ENCODE measurements at places on chromosomes 13 and 19.

- no peak for DNase-seq
These were observed 8.1 kb downstream of the MRPL4 start for GRCh38 chr19:10260141-10260584.

GRCh38 chr13:78816154-78816553, 157.2 kb upstream of the OBI1 start:
- no peak for DNase-seq

DNA sequence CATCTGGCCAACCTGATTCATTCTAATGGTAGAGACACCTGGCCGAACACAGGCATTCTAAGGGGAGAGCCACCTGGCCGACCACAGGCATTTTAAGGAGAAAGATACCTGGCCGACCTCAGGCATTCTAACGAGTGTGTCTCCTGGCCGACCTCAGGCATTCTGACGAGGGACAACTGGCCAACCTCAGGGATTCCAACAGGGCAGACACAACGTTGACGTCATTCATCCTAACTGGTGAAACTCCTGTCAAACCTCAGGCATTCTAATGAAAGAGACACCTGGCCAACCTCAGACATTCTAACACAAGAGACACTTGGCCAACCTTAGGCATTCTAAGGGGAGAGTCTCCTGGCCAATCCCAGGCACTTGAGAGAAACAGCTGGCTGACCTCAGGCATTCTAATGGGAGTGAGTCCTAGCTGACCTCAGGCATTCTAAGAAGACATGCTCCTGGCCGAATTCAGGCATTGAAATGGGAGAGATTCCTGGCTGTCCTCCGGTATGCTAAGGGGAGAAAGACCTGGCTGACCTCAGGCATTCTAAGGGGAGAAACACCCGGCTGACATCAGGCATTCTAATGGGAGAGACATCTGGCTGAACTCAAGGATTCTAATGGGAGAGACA, 1352.5 kb downstream of the UQCRFS1 start:
- no peak for DNase-seq

GRCh38 chr13:74651121-74651520, 516.9 kb upstream of the KLF12 start:
- DNase-seq = no peak

DNA sequence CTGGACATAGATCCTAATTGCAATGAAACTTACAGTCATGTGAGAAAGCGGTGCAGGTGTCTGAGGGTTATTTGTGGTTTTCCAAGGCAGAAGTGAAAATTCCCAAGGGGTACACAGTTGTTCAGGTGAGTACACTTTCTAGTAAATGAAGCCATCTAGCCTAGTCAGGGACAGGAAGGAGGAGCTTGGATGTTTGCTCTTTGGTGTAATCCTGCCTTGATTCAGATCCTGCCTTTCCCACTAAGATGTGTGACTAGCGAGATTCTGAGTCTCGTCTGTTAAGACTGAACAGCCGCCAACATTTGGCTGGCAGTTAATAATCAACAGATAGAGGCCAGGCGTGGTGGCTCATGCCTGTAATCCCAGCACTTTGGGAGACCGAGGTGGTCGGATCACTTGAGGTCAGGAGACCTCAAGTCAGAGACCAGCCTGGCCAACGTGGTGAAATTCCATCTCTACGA, 2.5 kb downstream of the RPS9 start:
- no peak for DNase-seq

GRCh38 chr13:99656844-99657381, 155.6 kb downstream of the TM9SF2 start:
- DNase-seq = no peak

DNA sequence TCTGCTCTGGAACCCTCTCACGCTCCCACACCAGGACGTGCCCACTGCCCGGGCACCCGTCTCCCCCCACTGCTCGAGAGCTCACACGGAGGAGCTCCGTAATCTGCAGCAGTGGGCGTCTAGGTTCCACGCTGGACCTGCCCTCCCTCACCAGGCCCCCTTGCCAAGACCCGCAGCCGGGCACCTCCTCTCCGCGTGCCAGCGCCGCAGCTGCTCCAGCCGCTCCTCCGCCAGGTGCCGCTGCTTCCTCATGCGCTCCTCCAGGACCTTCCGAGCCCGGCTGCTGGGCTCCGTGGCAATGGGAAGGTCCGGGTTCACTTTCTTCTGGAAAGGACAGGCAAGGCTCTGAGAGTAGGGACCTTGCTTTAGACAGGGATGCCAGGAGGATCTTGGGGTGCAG, 35.0 kb upstream of the MATK start:
- no peak for DNase-seq

- no peak for DNase-seq
These were observed 2.1 kb downstream of the TMEM255B start for GRCh38 chr13:113761136-113761535.

DNA sequence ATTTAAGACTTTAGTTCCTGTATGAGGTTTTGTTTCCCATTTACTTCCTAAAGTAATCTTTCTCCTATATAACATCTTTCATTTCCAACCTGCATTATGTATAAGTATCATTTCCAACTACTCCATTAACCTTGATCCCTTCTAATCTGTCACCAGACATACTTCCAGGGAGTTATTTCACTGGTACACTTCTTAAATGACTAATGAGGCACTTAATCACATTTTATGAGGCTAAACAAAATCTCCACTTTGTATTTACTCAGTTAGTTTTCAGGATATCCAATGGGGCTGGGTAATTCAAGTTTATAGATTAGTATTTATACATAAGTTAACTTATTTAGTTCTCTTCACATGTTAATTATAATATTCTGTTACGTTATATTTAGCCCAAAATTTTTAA, 634.7 kb downstream of the PCDH17 start:
- DNase-seq = no peak

DNA sequence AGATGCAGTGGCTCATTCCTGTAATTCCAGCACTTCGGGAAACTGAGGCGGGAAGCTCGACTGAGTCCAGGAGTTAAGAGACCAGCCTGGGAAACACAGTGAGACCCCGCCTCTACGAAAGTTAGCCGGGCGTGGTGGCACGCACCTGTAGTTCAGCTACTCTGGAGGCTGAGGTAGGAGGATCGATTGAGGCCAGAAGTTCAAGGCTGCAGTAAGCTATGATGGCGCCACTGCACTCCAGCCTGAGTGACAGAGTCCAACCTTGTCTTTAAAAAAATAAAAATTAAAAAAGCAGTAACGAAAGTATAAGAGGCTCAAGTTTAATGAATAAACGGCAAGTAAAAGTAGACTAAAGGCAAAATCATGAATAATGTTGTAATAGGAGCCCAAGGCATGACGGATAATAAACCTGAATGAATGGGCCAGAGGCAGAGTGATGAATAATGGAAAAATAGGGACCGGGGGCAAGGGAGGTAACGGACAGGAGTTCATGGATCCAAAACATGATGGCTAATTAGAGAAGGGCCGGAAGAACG, 1.2 kb upstream of the TOMM40 start:
- DNase-seq = no peak

DNA sequence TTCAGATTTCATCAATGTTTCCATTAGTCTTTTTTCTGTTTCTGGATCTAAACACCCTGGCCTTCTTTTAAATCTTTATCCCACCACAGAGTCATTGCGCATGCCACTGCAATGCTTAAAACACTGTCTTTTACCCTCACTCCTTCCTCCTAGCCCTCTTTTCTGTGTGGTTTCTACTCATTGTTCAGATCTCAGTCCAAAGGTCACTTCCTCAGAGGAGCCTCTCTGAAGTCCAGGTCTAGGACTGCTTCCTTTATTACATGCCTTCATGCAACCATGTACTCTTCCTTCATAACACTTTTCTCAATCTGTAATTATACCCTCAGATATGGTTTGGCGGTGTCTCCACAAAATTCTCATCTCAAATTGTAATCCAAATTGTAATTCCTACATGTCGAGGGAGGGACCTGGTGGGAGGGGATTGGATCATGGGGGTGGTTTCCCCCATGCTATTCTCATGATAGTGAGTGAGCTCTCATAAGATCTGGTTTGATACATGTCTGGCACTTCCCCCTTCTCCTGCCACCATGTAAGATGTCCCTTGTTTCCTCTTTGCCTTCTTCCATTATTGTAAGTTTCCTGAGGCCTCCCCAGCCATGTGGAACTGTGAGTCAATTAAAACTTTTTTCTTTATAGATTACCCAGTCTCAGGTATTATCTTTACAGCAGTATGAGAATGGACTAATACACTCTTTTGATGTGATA, 808.9 kb downstream of the DIAPH3 start:
- DNase-seq = no peak

- no peak for DNase-seq
These were observed 44.9 kb upstream of the C13orf42 start for GRCh38 chr13:51155776-51156515.

DNA sequence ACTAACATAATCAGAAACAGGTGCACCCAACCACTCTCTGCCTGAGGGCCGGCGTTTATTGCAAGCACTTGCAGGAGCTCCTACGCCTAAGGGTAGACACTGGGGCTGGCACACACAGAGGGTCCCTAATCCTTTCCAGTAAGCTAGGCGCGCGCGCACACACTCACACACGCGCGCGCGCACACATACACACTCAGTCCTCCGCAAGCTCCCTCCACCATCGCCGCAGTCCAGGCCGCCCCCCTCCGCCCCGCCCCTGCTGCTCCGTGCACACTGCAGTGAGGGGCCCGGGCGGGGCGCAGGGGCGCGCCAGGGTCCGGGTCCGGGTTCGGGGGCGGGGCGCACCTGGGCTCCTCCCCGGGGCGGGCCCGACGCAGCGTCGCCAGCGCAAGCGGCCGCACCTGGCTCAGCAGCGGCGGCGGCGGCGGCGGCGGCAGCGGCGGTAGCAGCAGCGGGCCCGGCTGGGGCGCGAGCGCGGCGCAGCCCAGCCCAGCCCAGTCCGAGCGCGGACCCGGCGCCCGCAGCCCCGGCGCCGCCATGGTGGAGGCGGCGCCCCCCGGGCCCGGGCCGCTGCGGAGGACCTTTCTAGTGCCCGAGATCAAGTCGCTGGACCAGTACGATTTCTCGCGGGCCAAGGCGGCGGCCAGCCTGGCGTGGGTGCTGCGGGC, at the start of gene CAMSAP3:
TSS of gene CAMSAP3 (plus strand) at position 398 of the 668 bp plus-strand sequence. CDS start at position 538, 140 bp downstream.
- DNase-seq = no peak

- DNase-seq = no peak
These were observed 10.4 kb upstream of the RASA3 start for GRCh38 chr13:114142640-114143490.

- DNase-seq = no peak
These were observed 15.5 kb downstream of the KLF2 start for GRCh38 chr19:16340092-16340491.

DNA sequence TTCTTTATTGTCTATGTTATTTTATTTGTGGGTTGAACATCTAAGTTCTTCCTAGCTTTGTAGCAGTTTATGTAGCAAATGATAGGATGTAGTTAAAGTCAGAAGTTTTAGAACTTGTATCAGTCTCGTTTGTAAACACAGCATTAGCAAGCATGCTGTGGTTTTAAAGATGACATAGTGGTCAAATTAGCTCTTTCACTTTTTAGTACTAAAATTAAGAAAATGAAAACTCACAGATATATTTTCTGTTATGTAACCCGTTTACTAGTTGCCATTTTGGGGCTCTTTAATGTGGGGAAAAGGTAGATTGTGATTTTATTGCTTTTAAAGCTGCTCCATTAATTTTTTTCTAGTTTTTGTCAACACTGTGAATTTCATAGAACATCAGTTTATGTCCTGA, 216.5 kb downstream of the PCCA start:
- no peak for DNase-seq

DNA sequence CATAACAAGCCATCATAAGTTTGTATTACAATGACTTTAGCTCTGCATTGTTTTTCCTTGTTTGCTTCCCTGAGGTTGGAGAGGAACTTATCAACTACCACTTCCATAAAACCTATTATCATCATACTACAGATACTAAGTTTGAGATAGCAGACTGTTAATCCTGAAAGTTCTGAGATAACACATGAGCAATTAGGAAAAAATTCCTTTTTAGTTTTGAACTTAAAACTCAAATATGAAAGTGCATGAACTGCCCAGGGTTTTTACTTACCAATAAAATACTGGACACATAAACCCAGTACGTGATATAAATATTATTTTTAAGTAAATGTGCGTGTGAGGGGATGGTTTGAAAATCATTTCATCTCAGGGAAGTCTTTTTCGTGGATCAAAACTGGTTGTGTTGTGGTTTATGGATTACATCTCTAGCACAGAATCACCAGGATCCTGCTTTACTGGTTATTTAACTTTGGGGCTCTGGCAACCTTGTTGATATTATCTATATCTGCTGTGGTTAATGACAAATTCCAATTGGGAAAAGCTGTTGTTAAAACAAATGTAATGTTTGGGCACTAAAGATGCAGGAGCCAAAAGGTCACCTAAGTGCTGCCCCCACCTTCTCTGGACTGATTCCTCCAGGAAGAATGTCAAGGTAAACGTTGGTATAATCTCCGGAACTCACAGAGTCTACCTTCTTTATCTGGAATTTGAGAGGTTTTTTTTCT, 12.4 kb downstream of the CDX2 start:
- no peak for DNase-seq

- DNase-seq = no peak
These were observed 20.1 kb upstream of the MRI1 start for GRCh38 chr19:13744174-13744573.

- DNase-seq = no peak
These were observed 27.4 kb upstream of the CEBPA start for GRCh38 chr19:33329736-33330135.

DNA sequence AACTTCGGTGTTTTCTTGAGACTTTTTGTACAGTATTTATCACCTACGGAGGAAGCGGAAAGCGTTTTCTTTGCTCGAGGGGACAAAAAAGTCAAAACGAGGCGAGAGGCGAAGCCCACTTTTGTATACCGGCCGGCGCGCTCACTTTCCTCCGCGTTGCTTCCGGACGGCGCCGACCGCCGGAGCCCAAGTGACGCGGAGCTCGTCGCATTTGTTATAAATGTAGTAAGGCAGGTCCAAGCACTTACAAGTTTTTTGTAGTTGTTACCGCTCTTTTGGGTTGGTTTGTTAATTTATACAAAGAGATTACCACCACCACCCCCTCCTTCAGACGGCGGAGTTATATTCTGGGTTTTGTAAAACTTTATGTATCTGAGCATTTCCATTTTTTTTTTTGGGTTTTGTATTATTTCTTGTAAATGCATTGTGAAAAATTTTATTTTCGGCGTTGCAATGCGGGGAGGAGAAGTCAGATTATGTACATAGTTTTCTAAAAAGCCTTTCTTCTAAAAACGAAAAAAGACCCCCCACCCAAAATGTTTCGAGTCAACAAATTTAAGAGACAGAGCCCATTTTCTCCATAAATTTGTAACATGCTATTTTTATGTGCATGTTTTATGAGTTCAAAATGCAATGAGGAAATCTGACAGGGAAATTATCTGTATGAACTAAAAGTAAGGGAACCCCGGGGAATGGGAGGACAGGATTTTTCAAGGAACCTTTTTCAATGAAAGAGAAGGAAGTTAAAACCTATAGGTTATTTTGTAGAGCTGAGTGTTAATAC, 2.3 kb downstream of the SOX1 start:
- no peak for DNase-seq

- no peak for DNase-seq
These were observed 1.2 kb downstream of the CPAMD8 start for GRCh38 chr19:17025361-17025760.

DNA sequence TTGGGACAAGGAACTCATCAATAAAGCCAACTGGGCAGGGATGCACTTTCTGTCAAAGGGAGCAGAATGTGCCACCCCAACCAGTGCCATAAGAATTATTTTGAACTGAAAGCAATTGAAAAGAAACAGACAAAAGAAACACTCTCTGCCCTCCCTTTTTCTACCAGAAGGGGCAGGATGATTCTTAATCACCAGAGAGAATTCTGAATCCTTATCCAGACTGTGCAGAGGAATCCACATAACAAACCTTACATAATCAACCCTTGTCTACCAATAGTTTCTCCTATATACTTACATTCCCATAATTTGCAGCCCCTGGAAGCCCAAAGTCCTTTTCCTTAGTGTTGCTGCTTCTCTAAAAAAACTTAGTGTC, 520.7 kb upstream of the NBEA start:
- DNase-seq = no peak

GRCh38 chr13:71251292-71251951, 615.6 kb downstream of the DACH1 start:
- no peak for DNase-seq
